ENCODE measurements at places on chromosomes 5 and 9.

GRCh38 chr5:17769277-17769676 lies 135.0 kb downstream of the TAF11L14 start:
- DNase-seq: no peak

GRCh38 chr5:58187432-58188261 lies 272.2 kb downstream of the PLK2 start:
- no peak for DNase-seq

DNA sequence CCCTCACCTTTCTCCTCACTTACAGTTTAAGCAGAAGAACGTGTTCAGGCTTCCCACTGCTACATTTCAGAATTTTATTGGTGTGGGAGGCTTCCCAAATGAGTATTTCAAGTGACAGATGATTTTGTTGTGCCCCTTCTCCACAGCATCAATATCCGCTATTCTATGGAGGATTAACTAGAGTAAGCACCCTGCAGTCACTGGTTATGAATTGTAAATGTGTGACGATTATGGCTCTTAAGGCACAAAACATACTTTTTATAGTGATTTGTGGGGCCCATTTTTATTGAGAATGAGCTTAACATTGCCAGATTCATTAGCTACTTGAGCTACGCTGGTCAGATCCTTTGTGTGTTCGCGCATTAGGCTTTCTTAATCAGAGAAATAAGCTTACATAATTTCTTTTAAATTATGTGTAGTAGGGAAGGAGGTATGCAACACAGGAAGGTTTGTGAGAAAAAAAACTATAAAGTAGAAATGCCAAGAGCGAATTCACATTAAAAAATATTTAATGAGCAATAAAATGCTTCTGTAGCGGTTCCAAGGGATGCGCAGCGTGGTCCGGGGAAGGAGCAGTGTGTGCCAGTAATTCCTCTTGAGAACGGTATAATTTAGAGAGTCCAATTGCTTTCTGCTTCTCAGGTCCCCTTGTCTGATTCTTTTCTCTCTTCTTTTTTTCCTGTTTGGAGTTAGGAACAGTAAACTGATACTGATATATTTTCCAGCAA lies 2380.4 kb downstream of the MAT2B start:
- no peak for DNase-seq

GRCh38 chr9:33043671-33044070 lies 18.6 kb downstream of the DNAJA1 start:
- no peak for DNase-seq

GRCh38 chr5:93054424-93055163 lies 526.4 kb downstream of the NR2F1-AS1 start:
- no peak for DNase-seq

- DNase-seq: no peak
Observed at GRCh38 chr5:9324348-9325077, 221.4 kb downstream of the SEMA5A start.

DNA sequence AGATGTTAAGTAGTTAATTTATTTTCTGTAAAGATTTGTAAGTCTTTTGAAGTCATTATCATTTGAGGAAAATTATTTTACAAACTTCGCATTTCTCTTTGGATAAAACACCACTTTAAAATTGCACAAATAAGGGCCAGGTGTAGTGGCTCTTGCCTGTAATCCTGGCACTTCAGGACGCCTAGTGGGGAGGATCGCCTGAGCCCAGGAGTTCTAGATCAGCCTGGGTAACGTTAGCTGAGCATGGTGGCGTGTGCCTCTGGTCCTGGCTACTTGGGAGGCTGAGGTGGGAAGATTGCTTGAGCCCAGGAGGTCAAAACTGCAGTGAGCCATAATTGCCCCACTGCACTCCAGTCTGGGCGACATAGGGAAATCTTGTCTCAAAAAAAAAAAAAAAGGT lies 185.5 kb downstream of the KDM4C start:
- no peak for DNase-seq

DNA sequence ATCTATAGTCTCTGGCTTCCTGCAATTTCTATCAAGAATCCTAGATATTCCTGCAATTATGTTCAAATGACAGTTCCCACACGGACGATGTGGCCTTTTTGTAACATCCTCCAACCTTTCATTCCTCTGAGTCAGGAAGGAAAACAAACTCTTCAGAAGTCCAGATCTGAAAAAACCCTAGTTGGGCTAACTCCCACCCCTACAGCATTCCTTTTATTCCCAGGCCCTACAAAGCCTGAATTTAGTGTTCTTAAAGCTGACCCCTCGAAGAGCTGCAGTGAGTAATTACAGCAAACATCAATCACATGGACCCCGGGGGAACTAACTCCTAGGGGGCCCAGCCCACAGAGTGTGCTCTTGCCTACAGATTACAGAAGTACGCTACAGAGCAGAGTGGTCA lies 99.7 kb downstream of the SERINC5 start:
- no peak for DNase-seq

DNA sequence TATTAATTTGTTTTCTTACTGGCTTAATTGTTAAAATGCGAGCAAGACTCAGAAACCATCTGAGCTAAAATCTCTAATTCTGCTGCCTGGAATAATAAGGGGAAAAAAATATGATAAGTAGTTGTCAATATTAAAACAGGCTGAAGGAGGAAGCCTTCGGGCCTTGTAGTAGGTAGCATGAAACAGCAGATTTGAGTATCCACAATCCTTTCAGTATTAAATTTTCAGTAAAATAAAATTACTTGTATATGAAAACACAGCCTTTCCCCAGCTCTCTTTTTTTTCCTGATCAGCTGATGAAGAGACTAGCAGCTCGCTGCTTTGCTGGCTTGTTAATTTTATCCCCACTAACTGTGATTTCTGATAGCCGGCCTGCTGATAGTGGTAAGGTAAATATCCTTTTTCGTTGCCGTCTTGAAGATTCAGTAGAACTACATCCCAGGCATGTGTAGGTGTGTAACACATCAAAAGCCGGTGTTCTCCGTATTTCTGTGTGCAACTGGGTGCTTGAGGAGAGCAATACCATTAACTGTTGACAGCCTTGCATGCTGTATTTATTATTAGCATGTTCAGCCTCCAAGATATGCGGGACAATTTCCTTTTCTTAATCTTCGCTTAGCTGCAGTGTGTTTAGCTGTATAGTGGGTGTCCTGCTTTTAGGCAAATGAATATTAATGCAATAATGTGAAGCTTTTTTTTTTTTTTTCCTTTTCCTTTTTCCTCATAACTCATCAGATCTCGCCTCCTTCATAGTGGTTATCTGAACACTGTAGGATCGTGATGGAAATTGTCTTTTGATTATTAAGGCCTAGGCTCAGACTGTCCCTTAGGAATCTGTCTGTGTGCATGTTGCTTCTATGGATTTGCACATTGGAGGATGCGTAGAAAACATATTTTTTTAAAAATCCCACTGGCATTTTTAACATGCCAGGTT lies 144.6 kb downstream of the SMARCA2 start:
- no peak for DNase-seq

GRCh38 chr9:107215381-107215780 lies 67.7 kb upstream of the RAD23B start:
- DNase-seq: peak; percentile 20

GRCh38 chr5:316210-317085 lies 5.1 kb upstream of the AHRR start:
- DNase-seq: no peak

DNA sequence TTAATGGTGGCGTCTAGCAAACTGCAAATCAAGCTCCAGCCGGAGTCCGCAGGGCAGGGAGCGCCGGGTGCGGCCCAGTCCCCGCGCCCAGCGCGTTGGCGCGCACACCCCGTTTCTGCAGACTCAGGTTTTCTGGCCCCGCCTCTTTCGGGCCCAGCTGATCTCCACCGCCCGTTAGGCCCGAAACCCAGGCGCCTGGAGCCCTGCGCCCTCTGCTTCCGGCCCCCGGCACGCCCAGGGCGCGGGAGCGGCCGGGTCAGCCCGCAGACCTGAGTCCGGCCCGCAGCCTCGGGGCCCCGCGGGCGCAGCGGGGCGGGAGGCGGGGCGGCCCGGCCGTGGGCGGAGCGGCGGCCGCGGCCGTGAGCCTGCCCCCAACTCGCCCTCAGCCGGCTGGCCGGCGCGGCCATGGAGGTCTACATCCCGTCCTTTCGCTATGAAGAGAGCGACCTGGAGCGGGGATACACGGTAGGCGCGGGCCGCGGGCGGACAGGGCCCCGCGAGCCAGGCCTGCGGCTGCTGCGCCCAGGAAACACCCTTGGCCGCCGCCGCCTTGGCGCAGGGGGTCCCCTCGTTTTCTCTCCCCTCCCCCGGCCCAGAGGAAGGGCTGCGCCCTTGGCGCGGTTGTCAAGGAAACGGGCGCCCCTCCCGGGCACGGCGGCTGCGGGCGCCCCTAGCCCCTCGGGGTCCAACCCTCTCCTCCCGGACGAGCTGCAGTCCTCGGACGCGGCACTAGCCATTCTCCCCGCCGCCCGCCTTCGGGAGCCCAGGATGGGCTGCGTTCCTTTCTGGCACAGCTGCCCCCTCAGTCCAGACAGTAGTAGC lies at the start of gene SNX24:
SNX24 (plus strand) TSS at position 385 of the 822 bp plus-strand sequence; CDS start at position 406, 21 bp downstream.
- peak; percentile 48 for DNase-seq

GRCh38 chr9:25418974-25419373 lies 259.3 kb downstream of the TUSC1 start:
- DNase-seq: peak; percentile 5

GRCh38 chr9:78549711-78550110 lies 252.8 kb downstream of the PSAT1 start:
- no peak for DNase-seq

DNA sequence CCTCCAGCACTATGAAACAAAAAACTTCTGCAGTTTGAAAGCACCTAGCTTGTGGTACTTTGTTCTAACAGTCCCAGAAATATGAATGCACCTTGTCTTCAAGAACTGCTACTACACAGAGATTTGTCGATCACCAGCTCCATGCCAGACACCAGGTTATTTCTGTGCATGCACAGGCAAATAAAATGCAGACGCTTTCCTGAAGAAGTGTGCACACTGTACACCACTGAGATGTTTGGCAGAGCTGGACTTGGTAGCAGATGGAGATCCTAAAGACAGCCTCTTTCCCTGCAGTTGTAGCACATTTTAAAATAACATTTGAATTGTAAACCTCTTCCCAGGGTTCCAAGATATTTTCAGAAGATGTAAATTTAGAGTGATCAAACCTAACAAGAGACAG lies 730.0 kb downstream of the MTRR start:
- DNase-seq: no peak

- no peak for DNase-seq
Observed at GRCh38 chr5:154406826-154407225, 39.0 kb upstream of the SAP30L start.
